KG1 (cell line): ENCODE measurements at places on chromosomes 13 and 19.

DNA sequence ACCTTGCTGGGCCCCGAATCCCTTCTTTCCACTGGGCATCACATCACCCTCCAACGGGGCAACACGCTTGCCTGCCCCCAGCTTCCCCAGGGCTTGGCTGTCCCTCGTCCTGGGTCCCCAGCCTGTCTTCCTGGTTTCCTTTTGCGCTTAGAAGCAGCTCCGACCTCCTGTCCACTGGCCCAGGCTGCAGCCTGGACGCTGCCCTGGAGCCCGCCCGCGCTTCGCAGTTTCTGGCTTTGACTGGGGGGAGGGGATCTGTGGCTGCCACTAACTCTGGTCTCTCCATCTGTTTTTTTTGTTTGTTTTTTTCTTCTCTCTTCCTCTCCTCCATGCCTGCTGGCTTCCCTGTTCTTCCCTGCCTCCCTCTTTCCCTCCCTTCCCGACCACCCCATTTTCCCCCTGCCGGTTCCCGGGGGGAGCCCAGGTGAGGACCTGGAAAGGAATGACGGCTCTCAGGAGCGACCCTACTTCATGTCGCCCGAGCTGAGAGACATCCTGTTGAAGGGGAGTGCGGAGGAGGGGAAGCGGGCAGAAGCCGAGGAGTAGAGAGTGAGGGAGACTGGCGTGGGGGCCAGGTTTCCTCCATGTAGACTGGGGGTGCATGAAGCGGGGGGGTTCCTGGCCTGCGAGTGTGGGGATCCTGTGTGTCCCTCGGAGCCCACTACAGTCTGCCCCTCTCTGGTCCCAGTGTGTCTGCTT lies 11.5 kb upstream of the ILF3 start:
- no peak for DNase-seq

- no peak for DNase-seq
These were observed 8.5 kb upstream of the CERS1 start for GRCh38 chr19:18904334-18905057.

- DNase-seq: no peak
These were observed 12.5 kb downstream of the TM6SF2 start for GRCh38 chr19:19260417-19261214.

DNA sequence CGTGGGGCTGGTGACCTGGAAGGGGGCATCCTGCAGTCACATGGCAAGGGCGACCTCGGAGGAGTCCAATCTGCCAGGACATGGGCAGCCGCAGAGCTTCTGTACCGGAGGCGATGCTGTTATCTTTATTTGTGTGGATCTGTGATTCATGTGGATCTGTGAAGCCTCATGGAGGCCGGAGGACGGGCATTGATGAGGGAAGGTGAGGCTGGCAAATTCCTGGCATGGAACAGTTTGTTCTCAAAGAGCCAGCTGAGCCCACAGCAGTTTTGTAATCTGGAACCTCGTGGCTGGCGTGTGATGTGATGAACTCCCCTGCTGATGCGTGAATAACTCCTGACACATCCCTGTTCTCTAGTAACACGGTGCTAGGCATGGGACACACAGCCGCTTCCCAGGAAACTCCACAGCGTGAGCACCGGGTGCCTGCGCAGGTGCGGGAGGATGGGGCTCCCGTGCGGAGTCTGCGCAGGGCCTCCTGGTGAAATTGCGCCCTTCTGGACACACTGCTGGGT lies 40.4 kb downstream of the ATP11A start:
- DNase-seq: no peak

DNA sequence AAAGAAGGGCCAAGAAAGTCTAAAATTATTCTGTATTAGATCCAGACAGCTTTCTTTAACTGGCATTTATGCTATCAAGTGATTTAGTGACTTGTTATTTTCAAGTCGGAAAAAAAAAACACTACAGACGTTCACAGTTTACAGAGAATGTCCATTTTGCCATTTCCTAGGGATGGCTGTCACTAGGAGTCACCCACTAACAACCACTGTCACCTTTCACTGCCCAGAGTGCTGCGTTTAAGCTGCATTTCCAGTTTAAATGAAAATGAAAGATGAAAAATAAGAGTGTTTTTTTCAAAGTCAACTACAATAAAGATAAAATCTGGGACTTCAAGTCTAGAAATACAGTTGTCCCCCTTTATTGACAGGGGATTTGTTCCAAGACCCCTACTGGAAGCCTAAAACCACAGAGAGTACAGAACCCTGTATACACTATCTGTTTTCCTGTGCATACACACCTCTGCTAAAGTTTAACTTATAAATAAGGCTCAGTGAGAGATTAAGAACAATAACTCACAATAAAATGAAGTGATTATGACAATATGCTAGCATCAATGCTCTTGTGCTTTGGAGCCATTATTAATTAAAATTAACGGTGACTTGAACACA lies 112.5 kb downstream of the SACS start:
- DNase-seq: no peak

GRCh38 chr13:99265821-99266426 lies 7.7 kb upstream of the GPR18 start:
- no peak for DNase-seq

DNA sequence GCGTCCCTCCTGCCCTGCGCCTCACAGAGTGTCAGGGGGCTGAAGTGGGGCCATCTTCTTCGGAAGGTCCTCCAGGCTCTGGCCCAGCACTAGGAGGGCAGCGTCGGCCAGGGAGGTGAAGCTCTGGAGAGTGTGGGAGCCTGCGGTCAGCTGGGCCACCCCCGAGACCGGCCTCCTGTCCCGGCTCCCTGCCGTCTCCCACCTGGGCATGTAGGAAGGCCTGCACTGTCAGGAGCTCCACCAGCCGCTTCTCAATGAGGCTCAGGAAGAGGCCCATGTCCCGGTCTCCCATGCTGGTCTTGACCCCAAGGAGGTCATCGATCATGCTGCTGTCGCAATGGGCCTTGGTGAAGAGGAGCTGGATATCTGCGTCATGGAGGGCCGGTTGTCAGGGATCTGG lies 27.4 kb upstream of the EMP3 start:
- DNase-seq: no peak

DNA sequence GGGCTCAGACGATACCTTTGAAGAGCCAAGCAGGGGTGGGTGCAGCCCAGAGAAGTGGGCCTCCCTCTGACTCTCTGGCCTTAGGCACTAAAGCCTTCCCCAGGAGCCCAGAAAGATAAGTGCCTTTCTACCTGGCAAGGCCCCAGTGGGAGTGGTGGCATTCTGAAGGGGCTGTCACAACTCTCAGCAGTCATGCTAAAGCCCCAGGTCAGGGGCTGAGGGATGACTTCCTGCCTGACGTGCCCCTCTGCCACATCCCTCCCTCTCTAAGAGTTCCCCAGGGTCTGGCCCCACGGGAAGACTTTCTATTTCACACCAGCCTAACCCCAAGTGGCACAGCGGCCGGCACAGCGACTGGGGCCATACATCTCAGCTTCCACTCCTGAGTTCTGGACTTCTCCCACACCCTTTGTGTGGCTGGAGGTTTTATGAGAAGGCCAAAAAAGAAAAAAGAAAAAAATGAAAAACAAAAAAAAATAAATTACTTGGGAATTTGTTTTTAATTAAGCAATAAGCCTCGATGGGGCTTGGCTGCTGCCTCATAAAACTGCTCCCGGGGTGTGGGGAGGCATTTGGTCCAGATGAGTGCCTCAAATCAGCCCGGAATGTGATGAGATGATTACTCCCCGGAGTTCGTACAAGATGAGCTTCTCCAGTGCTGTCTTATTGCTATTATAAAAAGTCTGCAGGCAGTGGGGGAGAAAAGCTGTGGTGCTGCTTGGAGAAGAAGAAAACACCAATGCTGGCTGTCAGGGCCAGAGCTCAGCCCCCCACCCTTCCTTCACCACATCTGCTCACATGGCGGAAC lies 28.5 kb upstream of the PLEKHF1 start:
- no peak for DNase-seq

- no peak for DNase-seq
These were observed 70.7 kb upstream of the MYCBP2 start for GRCh38 chr13:77397636-77398035.

GRCh38 chr19:3196933-3197205 lies 11.1 kb downstream of the NCLN start:
- DNase-seq: no peak

GRCh38 chr13:80798576-80799133 lies 457.7 kb upstream of the SPRY2 start:
- no peak for DNase-seq

DNA sequence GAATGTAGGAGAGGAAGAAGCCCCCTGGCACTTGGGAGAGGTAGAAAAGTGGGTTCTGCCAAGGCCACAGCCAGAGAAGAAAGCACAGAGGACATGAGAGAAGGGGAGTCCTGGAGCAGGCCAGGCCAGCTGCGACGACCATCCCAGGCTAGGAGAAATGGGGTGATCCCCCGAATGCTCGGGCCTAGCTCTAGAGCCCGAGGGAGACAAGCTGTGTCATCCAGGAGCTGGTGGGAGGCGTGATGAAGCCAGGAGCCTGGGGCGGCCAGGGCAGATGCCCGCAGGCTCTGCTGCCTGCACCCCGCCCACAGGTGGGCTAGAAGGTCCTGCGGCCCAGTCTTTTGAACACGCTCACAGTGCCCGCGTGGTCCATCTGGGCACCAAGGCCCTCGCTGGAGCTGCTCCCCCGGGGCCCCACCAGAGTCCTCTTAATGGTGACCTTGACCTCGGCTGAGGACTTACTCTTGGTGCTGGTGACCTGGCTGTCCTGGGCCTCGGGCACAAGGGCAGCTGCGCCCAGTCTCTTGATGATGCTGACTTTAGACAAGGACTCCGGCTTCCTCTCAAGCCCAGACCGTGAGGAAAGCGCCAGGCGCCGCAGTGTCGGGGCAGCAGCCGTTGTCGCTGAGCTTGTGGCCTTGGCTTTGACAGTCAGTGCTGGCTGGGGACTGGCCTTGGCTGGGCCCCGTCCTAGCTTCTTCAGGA lies 26.5 kb downstream of the C19orf47 start:
- no peak for DNase-seq

DNA sequence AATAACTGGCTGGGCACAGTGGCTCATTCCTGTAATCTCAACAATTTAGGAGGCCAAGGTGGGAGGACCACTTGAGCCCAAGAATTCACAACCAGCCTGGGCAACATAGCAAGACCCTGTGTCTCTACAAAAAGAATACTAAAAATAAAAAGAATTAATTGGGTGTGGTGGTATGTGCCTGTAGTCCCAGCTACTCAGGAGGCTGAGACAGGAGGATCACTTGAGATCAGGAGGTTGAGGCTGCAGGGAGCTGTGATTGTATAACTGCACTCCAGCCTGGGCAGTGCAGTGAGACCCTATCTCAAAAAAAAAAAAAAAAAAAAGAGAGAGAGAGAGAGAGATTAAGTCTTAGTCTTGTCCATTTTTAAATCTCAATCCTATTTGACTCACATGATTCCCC lies 35.6 kb upstream of the SERPINE3 start:
- DNase-seq: no peak

GRCh38 chr19:6821639-6822310 lies 49.3 kb downstream of the VAV1 start:
- DNase-seq: no peak

DNA sequence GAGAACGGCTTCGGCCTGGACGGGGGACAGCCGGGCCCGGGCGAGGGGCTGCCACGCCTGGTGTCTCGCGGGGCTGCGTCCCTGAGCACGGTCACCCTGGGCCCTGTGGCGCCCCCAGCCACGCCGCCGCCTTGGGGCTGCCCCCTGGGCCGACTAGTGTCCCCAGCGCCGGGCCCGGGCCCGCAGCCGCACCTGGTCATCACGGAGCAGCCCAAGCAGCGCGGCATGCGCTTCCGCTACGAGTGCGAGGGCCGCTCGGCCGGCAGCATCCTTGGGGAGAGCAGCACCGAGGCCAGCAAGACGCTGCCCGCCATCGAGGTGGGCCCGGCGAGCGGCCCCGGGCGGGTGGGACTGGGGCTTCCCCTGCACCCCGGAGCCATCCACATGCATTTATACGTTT lies 10.7 kb downstream of the RELB start:
- no peak for DNase-seq

GRCh38 chr13:37087486-37087885 lies 18.0 kb downstream of the CSNK1A1L start:
- DNase-seq: no peak

DNA sequence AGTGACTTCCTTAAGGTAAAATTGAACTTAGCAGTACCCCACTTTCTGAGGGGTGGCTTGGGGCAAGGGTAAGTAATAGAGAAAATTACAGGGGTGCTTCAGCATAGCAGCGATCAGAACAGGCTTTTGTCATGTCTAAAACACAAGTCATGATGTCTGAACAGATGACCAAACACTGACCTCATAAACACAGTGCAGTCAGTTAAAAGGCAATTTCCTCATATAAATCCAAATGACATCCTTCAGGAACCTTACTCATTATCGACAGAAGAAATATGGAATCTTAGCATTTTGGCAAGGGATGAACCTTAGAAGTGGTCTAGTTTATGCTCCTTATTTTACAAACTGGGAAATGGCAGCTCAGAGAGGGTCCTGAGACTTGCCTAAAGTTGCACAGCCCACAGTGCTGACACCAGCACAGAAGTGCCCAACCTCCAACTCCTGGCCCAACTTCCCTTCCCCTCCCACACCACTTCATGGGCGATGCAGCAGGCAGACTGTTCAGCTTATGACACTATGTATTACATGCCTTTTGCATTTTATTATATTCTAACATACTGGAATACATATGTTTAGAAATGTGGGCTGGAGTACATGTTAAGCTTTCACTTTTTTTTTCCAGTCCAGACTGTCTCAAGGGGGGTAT lies 3.6 kb downstream of the GJA3 start:
- no peak for DNase-seq

DNA sequence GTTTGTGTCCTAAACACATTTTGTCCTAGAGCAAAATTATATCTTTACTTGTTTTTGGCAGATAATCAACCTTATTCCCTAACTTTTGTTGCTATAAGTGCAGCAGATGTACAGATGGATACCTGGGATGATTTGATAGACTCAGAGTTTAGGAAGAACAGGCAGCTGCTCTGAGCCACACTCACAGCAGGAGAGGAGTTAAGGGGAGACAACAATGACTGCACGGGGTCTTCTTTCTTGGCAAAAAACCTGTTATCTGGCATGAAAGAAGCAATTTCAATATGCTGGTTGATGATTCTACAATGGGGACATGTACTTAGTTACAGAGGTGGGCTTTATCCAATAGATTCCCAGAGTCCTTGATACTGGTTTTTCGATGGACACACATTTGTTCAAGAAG lies 258.9 kb upstream of the PCDH9 start:
- no peak for DNase-seq

DNA sequence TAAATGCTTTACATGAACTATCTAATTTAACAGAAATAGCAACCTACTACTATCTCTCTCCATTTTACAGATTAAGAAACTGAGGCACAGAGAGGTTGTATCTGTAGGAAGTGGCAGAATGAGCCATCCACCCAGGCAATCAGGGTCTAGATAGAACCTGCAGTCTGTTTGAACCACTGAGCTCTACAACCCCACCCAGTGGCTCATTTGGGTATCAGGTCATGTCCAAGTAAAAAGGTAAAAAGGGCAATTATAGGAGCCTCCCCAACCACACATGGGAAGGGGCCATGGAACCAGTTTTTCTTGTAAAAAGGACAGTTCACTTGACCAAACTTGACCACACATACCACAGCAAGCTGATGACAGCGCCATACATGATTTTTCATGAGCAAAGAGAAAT lies 92.9 kb upstream of the SGCG start:
- DNase-seq: no peak

GRCh38 chr19:10091895-10092641 lies 6.0 kb downstream of the SHFL start:
- DNase-seq: no peak

GRCh38 chr19:30254158-30254557 lies 118.0 kb upstream of the ZNF536 start:
- DNase-seq: no peak

GRCh38 chr19:2140138-2140569 lies 11.2 kb downstream of the AP3D1 start:
- DNase-seq: no peak
